CD4-positive, alpha-beta memory T cell (primary cell): ENCODE measurements at places on chromosomes 1 and 21. TPM values are rescaled to one million over a fixed set of nuclear protein-coding genes. Genes with fewer than 3 reads are reported as not detected.

The PRR9 gene
- not detected for total RNA-seq

The RNU1-2 gene
- total RNA-seq = 3,010 TPM

The KLHDC7A gene
- total RNA-seq = not detected

The EDARADD gene
- total RNA-seq = 7.9 TPM

The SERTAD4 gene
- total RNA-seq = not detected

The LCE1B gene
- total RNA-seq = not detected

DNA sequence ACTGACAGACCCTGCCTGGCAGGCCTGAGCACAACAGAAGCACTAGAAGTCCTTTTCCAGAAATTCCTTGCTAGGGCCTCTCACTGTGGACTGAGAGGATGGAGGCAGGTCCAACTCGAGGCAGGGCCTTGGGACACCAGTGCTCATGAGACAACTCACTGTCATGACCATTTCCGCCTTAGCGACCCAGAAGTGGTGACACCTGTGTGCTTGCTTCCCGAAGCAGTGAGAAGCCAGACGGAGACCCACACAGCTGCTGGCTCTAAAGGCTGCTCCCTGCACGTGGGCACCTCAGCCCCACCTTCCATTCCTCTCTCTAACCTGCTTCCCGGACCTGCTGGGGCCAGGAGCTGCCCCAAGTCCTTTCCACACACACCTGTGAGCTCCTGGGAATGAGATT is 33.0 kb downstream of the KCNC4 start:
- H3K4me1 ChIP-seq = no peaks in the 10 kb centered on the region
- H3K4me3 ChIP-seq = no peak overlapping the region
- H3K27me3 ChIP-seq = no peaks in the 10 kb centered on the region
- H3K36me3 ChIP-seq = no peaks in the 10 kb centered on the region
- DNase-seq = no peak
- no peak overlapping the region for H3K27ac ChIP-seq

- no peaks in the 10 kb centered on the region for H3K27me3 ChIP-seq
- no peaks in the 10 kb centered on the region for H3K4me1 ChIP-seq
- DNase-seq = no peak
- no peak overlapping the region for H3K4me3 ChIP-seq
- H3K36me3 ChIP-seq = no peaks in the 10 kb centered on the region
These were observed 53.3 kb upstream of the SEC16B start for GRCh38 chr1:178023181-178023618.

- no peak for DNase-seq
- no peaks in the 10 kb centered on the region for H3K36me3 ChIP-seq
- no peak overlapping the region for H3K27ac ChIP-seq
- no peaks in the 10 kb centered on the region for H3K27me3 ChIP-seq
These were observed 15.0 kb downstream of the CITED4 start for GRCh38 chr1:40847023-40847745.

DNA sequence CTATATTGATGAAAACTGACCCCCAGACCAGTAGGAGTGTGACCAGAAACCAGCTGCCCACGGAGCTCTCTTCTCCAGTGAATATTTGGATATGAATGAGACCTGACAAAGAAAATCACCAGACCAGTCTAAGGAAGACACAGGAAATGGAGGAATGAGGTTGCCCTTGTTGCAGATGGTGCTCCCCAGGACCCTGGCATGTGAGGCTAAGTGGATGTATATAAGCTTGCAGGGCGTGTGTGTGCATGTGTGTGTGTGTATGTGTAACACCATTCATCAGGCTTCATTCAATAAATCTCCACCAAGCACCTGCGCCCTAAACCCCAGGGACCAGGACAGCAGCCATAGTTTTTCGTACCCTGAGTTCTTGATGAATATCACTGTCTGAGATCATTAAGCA is 14.4 kb downstream of the PHLDA3 start:
- H3K27me3 ChIP-seq = no peaks in the 10 kb centered on the region
- no peaks in the 10 kb centered on the region for H3K36me3 ChIP-seq
- no peak for DNase-seq
- no peak overlapping the region for H3K4me3 ChIP-seq

- peak overlapping the region; percentile 45 for H3K4me3 ChIP-seq
- peak; percentile 83 for DNase-seq
These were observed 1.4 kb upstream of the SSBP3 start for GRCh38 chr1:54407404-54408146.

- H3K4me1 ChIP-seq = peaks cover 16% of the 10 kb centered on the region
- peak; percentile 50 for DNase-seq
- no peak overlapping the region for H3K4me3 ChIP-seq
- H3K27ac ChIP-seq = no peak overlapping the region
These were observed 14.4 kb downstream of the TMPRSS3 start for GRCh38 chr21:42381347-42381984.

GRCh38 chr1:44220755-44221154 is 7.5 kb downstream of the DMAP1 start:
- H3K27ac ChIP-seq = no peak overlapping the region
- H3K36me3 ChIP-seq = peaks cover 45% of the 10 kb centered on the region
- peaks cover 6% of the 10 kb centered on the region for H3K4me1 ChIP-seq
- no peaks in the 10 kb centered on the region for H3K27me3 ChIP-seq

DNA sequence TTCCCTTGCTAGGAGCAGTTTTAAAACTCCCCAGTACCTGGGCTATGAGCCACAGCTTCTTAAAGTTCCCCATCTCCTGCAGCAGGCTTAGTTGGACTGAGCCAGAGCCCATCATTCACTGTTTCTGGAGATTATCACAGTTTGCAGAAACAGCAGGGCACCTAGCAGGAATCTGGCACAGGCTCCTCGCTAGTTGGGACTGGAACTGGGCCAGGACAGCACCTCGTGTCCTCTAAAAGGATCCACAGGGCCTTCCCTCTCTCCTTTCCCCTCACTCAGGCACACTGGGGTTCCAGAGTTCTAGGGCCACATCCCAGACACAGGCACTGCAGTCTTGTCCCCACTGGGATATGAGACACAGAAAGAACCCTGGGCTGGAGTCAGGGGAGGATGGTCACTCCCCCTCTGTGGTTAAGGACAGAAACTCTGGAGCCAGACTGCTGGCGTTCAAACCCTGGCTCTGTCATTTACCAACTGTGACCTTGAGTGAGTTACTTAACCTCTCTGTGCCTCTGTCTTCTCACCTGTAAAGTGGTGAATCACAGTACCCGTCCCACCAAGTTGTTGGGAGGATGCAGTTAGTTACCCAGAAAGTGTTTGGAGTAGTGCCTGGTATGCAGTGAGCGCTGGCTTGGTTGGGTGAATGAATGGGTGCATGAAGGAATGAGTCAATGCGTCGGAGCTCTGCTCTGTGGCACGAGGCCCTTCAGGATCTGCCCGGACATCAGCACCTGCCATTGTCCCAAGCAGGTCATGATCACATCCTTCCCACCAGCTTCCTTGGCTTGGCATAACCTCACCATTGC is 18.8 kb upstream of the ECE1 start:
- no peaks in the 10 kb centered on the region for H3K36me3 ChIP-seq
- no peaks in the 10 kb centered on the region for H3K27me3 ChIP-seq
- H3K4me3 ChIP-seq = no peak overlapping the region
- no peak overlapping the region for H3K27ac ChIP-seq
- no peak for DNase-seq
- peaks cover 69% of the 10 kb centered on the region for H3K4me1 ChIP-seq

GRCh38 chr21:35007348-35007747 is 41.8 kb downstream of the RUNX1 start:
- H3K4me3 ChIP-seq = no peak overlapping the region
- H3K27ac ChIP-seq = no peak overlapping the region
- H3K27me3 ChIP-seq = no peaks in the 10 kb centered on the region

DNA sequence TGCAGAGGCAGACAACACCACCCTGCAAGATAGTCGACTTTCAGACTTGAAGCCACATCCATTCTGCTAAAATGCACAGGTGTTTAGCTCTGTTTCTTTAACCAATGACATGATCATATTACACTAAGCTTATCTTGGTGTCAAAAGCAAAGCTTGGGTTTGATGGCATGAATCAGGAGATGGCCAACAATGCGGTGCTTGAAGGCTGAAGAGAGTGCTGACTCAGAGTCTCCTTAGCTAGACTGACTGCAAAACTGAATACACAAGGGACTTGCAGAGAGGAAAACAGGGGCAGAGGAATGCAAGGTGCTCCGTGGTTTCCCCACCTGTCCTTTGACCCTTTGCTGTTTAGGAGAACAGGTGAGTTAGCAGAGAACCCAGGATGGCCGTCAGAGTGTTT is 262.6 kb downstream of the SIPA1L2 start:
- H3K4me1 ChIP-seq = no peaks in the 10 kb centered on the region
- DNase-seq = no peak
- no peaks in the 10 kb centered on the region for H3K27me3 ChIP-seq
- H3K4me3 ChIP-seq = no peak overlapping the region
- H3K36me3 ChIP-seq = no peaks in the 10 kb centered on the region
- no peak overlapping the region for H3K27ac ChIP-seq

DNA sequence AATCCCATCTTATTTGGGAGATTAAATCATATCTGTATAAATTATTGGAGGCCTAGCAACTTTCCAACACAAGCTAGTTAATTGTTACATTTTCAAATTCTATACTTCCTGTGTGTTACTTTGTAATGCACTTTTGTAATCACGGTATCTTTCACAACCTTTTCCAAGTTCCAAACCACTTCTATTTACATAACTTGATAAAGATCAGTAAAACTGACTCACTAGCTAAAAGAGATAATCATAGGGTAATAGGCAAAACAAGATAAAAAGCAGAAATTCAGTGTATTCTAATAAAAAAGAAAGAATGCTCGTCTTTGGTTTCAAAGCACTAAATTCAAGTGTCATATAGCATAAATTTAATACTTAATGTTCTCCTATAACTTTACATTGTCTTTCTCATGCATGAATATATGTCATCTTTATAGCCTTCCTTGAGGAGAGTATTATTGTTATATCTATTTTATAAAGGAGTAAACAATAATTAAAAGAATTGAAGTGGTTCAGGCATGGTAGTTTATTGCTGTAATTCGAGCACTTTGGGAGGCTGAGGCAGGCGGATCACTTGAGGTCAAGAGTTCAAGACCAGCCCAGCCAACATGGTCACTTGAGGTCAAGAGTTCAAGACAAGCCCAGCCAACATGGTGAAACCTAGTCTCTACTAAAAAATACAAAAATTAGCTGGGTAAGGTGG is 66.4 kb downstream of the RGS13 start:
- H3K27ac ChIP-seq = no peak overlapping the region
- no peaks in the 10 kb centered on the region for H3K36me3 ChIP-seq
- H3K27me3 ChIP-seq = no peaks in the 10 kb centered on the region

DNA sequence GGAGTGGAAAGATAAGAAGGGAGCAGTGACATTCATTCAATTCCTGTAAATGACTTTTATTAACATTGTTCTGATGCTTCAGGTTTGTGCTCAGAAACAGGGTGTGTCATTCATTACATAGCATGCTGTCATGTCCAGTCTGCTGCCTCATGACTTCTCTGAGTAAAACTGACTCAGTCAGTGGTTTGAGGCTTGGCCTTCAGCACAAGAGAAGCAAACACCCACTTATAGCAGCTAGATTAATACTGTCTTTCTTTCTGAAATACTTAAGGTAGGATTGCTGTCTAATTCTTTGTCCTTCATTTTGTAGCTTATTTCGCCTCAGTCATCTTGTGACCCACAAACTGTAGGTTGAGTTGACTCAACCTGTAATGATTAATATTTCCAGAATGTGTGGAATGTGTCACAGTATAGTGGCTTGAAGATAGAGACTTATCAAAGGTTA is 32.9 kb downstream of the RASAL2 start:
- no peaks in the 10 kb centered on the region for H3K4me1 ChIP-seq
- H3K27me3 ChIP-seq = no peaks in the 10 kb centered on the region
- no peaks in the 10 kb centered on the region for H3K36me3 ChIP-seq
- H3K27ac ChIP-seq = no peak overlapping the region

DNA sequence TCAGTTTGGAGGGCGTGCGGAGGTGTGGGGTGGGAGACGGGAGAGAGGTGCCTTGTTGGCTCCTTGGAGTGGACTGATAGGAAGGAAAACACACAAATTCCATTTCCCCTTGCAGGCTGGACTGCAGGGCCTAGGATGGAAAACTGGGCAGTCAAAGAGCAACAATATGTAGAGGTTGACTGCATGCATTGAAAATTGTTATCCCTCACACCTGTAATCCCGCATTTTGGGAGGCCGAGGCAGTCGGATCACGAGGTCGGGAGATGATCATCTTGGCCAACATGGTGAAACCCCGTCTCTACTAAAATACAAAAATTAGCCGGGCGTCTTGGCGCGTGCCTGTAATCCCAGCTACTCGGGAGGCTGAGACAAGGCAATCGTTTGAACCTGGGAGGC is 128.2 kb downstream of the PPIAL4G start:
- no peak for DNase-seq
- no peaks in the 10 kb centered on the region for H3K36me3 ChIP-seq
- H3K4me3 ChIP-seq = no peak overlapping the region
- H3K27ac ChIP-seq = no peak overlapping the region
- peaks cover 7% of the 10 kb centered on the region for H3K4me1 ChIP-seq

DNA sequence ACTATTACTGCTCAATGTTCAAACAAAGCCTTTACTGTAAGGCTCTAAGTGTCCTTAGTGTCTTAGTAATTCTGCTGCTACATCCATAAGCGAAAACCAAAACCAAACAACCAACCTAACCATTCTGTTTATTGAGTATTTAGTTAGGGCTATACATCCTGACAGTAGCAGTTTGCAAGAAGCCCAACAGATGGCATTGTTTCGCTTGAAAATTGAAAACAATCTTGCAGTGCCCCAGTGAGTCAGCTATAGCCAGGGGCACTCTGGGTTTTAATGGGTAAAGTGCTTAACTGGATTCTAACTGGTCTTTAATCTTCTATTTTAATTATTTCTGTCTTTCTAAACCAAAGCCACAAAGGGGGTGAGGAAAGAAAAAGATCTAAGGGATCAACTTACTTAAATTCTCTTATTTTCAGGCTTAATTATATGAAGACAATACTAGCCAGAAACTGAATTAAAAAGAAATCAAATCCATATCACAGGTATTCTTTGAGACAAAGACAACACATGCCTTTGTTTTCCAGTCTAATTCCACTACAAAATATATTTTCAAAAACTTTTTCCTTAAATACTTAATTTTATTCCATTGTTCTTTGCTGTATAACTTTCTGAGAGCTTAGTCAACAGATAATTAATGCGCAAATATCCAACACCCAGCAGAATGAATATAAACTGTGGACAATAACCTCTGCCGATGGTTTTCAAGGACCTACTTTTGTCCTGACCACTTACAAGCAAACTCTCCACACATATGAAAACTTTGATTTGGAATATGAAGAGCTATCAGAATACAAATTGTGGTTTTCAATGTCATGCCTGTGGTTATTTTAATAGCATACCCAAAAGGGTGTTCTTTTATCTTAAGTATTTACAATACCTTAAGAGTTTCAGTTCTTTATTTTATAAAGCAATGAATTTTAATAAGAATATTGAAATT is 15.2 kb downstream of the POGZ start:
- H3K27me3 ChIP-seq = no peaks in the 10 kb centered on the region
- H3K27ac ChIP-seq = no peak overlapping the region
- H3K4me3 ChIP-seq = no peak overlapping the region
- peak; percentile 68 for DNase-seq
- no peaks in the 10 kb centered on the region for H3K36me3 ChIP-seq
